ENCODE measurements at places on chromosomes 13 and 19.

- no peak for DNase-seq
These were observed 148.0 kb upstream of the FNDC3A start for GRCh38 chr13:48827709-48828108.

GRCh38 chr13:67632590-67632989 is 402.5 kb upstream of the PCDH9 start:
- no peak for DNase-seq

DNA sequence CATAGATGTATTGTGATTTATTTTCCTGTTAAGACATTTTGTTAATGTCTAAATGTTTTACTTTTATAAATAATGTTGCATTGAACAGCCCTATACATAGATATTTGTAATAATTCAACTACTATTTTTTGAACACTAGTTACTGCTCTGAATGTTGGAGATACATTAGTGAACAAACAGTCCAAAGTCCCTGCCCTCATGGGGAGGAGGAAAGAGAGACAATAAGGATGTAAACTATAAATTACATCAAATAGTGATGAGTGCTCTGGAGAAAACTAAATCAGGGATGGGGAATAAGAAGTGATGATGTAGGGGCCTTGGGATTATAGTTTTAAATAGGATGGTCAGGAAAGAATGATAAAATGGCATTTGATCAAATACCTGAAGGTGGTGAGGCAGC is 12.3 kb upstream of the INTS6 start:
- no peak for DNase-seq

DNA sequence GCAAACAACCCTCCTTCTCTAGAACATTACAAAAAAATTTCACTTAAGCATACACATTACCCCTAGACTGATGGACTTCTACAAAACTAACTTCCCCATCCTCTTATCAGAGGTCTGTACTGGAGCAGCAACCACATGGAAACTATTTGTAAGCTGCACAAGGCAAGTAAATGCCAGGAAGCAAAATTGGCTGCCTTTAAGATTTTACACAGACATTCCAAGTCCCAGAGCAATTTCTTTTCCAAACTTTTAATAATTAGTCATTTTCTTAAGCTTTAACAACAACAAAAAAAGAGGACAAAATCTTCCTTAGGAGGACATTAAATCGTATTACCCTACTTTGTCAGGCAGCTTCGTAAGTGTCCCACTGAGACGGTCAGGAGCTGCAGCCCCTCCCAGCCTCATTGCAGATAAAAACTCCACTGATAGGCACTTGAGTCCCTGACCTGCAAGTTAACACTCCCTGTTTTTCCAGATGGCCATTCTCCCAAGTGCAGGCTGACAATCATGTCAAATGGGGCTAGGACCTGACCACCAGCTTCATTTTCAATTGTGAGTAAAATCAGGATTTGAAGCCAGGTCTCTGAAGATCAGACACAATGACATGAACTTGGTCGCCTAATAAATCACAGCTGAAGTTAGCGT is 680.1 kb downstream of the DIAPH3 start:
- DNase-seq = no peak

- no peak for DNase-seq
These were observed 67.6 kb downstream of the ZNF557 start for GRCh38 chr19:7137120-7137519.

- no peak for DNase-seq
These were observed 91.1 kb upstream of the ANKRD10 start for GRCh38 chr13:111005808-111006505.

DNA sequence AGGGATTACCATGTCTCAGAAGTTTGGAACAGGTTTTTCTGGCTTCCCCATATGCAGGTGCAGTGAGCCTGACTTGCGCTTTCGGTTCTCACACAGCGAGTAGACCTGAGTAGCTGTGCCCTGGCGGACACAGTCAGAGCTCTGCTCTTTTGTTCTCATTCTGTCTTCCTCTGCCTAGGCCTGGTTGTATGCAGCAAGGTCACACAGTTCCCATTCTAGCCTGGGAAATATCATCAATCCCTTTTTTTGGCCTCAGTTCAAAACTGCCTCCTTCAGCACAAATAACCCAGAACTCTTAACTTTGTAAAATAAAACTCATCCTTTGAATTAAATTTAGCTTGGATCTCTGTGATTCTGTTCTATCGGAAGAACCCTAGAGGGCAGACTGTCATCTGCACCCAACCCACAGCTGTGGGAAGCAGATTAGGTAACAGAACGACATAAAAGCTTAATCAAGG is 10.2 kb downstream of the OXGR1 start:
- no peak for DNase-seq

GRCh38 chr13:73940098-73940497 is 194.1 kb downstream of the KLF12 start:
- no peak for DNase-seq

DNA sequence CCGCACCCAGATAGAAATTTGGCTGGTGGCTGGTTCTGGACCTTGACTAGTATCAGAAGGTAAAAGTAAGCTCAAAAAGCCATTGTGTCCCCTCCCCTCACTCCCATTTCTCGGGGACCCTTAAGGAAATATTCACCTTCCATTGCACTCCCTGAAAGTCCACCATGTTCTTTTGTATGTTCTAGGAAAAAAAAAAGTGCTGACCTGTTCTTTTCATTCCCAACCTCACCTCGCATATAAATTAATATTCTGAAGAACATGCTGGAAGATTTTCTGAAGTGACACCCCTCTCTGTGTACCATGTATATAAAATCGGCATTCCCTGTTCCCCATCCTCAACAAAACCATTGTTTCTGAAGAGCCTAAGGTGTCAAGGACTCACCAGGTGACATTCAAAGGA is 43.2 kb downstream of the ZNF557 start:
- DNase-seq = no peak

GRCh38 chr13:46604226-46604990 is 51.4 kb downstream of the LRCH1 start:
- no peak for DNase-seq

DNA sequence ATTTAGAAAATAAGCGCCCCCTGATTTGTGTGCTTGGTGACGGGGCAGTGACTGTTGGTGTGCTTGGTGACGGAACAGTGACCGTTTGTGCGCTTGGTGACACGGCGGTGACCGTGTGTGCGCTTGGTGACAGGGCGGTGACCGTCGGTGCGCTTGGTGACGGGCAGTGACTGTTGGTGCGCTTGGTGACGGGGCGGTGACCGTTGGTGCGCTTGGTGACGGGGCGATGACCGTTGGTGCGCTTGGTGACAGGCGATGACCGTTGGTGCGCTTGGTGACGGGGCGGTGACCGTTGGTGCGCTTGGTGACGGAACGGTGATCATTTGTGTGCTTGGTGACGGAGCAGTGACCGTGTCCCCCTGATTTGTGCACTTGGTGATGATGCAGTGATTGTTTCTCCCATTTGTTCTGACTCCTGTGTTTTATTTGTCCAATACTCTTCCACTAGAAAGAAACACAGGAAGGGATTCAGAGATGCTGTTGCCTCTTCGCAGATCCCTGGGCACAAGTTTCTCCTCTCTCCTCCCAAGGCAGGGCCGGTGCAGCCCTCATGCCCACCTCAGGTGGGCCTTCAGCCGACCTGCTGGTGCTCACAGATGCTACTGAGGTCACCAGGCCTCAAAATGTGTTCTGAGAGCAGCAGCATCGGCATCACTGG is 128.3 kb downstream of the ATP11A start:
- no peak for DNase-seq

- no peak for DNase-seq
These were observed 214.9 kb downstream of the KCNRG start for GRCh38 chr13:50229960-50230661.

DNA sequence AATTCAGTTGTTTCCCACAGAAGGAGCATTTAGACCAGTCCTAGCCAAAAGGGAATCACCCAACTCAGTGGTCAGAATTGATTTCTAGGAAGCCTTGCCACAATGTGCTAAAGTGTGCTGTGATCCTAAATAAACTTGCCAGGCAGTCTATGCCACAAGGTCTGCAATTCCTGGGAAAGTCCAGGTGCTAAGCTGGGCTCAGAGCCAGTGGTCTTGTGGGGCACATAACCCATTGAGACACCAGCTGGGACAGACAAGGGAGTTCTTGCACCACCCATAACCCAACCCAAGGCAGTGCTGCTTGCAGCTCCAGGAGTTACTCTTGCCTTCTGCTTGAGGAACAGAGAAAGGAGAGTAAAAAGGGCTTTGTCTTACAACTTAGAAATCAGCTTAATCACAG is 489.5 kb upstream of the SPRY2 start:
- no peak for DNase-seq

- no peak for DNase-seq
These were observed 1.6 kb upstream of the ANGPTL6 start for GRCh38 chr19:10104130-10104513.

GRCh38 chr13:47330031-47330430 is 433.2 kb upstream of the HTR2A start:
- no peak for DNase-seq

DNA sequence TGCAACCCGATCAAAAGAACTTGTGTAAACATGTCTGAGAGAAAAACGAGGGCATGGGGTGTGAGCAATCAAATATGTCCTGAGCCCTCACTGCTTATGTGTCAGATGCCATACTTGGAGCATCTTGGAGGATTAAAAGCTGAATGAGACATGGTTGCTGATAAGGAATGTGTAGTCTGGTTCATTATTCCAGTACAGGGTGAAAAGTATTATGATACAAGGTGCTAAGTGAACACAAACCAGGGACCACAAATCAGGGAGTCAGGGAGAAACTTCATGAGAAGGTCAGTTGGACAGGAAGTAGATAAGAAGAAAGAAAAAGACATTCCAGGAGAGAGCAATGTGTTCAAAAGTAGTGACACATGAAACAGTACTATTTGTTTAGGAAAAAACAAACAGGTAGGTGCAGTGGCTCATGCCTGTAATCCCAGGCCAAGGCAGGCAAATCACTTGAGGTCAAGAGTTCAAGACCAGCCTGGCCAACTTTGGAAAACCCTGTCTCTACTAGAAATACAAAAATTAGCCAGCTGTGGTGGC is 2.0 kb upstream of the RCBTB1 start:
- DNase-seq = no peak

GRCh38 chr19:35316560-35316959 is 12.4 kb upstream of the CD22 start:
- no peak for DNase-seq

DNA sequence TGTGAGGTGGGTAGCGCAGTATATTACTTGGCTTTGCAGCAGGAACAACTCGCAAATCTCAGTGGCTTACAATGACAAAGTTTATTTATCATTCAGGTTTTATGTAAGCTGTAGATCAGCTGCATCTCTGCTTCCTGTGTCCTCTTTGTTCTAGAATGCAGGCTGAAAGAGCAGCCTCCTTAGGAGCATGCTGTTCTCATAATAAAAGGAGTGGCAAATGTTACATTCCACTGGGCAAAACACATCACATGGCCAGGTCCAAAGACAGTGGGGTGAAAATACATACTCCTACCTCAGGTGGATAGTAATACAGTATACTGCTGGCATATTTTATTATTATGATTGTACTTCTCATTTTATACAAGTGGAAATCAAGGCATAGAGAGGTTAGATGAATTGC is 1.2 kb upstream of the CSNK1A1L start:
- no peak for DNase-seq

DNA sequence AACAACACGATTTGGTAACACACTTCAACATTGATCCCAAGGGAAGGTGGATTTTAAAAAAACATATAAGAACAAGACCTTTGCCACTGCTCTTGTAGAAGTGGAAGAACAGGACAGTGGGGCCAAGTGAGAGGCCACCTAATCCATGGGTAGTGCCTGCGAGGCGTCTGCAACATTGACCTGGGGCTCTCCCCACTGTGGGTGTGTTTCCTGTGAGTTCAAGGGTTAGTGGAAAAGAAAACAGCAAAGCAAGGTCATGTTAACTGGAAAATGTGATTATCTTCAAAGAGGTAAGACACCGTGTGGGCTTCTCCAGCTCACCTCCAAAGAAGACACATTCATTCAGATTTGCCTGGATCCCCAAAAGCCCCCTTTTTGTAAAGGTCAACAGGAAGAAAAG is 327.0 kb downstream of the UQCRFS1 start:
- no peak for DNase-seq

- DNase-seq = no peak
These were observed 824 bp downstream of the TSEN34 start for GRCh38 chr19:54191811-54192453.

GRCh38 chr19:50728084-50728737 is 5.0 kb downstream of the CLEC11A start:
- peak; percentile 90 for DNase-seq

DNA sequence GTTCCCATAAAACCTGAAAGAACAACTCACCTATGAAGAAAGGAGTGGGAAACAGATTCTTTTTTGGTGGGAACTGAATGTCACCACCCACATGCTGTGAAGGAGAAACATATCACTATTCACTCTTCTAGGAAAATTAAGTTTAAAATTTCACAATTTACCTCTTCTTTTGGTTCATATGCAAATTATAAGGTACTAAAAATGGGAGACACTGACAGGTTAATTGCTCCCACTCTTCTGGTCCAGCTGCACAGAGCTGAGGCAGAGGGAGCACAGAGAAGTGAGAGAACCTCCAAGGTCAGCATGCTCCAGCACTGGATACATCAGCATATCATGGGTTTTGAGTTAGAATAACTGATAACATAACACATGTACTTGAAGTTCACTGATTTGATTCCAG is 186.9 kb downstream of the FGF14 start:
- no peak for DNase-seq

GRCh38 chr13:93984876-93985275 is 494.6 kb downstream of the DCT start:
- DNase-seq = no peak

GRCh38 chr19:5335593-5335992 is 5.0 kb downstream of the PTPRS start:
- DNase-seq = no peak

- DNase-seq = no peak
These were observed 3.2 kb upstream of the PTPRS start for GRCh38 chr19:5343848-5344247.

DNA sequence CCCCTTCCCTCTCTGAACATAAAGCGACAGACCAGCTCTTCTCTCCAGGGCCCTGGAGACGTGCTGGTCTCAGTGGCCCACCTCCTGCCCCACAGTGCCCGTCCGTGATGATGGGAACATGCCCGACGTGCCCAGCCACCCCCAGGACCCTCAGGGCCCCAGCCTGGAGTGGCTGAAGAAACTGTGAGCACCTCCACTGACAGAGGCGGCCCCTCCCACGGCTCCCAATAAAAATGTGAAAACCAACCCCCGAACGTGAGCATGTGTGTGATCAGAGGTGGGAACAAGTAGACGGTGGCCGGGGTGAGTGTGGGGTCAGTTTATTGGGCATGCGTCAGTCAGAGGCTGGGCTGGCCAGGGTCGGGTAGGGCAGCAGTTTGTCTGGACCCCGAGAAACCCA is 4.1 kb downstream of the NDUFA3 start:
- no peak for DNase-seq

Data from Caki2 (cell line).